ENCODE measurements at places on chromosomes 16 and 17.

DNA sequence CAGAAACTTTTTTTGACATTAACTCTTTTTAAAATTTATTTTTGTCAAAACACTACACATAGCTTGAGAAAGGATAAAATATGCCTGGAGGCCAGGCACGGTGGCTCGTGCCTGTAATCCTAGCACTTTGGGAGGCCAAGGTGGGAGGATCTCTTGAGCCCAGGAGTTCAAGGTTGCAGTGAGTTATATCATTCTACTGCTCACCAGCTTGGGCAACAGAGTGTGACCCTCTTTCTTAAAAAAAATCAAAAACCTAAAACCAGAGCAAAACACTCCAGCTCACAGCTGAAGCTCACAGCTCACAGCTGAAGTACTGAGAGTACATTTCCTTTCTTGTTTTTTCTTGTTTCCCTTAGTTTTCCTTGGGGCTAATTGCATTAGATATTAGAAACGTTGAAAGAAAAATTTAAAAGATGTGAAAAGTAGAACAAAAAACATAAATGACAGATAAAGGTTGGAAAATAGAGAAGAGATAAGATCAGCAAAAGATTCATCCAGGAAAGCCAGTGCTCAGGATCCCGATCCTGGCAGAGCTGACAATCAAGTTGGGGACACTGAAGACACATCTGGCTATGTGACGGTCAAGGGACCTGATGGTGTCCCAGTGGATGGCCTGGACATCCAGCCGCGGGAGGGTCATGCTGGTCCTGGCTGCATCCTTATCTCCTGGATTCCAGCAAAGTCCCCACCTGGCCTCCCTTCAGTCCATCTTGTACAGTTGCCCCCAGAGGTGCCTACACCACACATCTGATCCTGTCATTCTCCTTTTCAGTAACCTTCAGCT lies 9.8 kb downstream of the CHST6 start:
- no peaks in the 10 kb centered on the region for H3K36me3 ChIP-seq
- no peaks in the 10 kb centered on the region for H3K27me3 ChIP-seq
- H3K27ac ChIP-seq = peak overlapping the region; percentile 28
- no peak for DNase-seq
- H3K4me1 ChIP-seq = peaks cover 10% of the 10 kb centered on the region

DNA sequence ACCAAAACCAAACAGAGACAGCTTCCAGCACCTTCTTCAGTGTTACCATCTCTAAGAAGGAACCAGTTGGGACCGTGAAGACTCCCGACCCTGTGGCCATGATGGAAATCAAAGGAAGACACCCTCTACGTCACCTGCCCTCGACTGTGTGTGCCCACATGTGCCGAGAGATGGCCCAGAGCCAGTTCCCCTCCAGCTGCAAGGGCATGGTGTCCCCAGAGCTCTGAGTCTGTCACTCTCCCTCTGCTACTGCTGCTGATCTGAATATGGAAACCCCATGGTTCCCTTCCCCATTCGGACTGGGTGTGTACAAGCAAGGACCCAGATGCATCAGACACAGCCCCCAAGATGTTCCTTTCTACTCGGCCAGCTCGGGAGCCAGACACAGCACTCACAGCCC lies 76.4 kb downstream of the SOCS1 start:
- no peaks in the 10 kb centered on the region for H3K27me3 ChIP-seq
- no peak for DNase-seq
- H3K36me3 ChIP-seq = peaks cover 3% of the 10 kb centered on the region
- no peak overlapping the region for H3K27ac ChIP-seq
- peaks cover 23% of the 10 kb centered on the region for H3K4me1 ChIP-seq
- H3K4me3 ChIP-seq = no peak overlapping the region

GRCh38 chr16:85017151-85017550 lies 5.8 kb upstream of the ZDHHC7 start:
- no peak overlapping the region for H3K27ac ChIP-seq
- H3K4me1 ChIP-seq = no peaks in the 10 kb centered on the region
- no peaks in the 10 kb centered on the region for H3K36me3 ChIP-seq
- no peak overlapping the region for H3K4me3 ChIP-seq
- DNase-seq = no peak
- H3K27me3 ChIP-seq = no peaks in the 10 kb centered on the region

GRCh38 chr16:74795104-74795503 lies 20.5 kb upstream of the FA2H start:
- no peak overlapping the region for H3K27ac ChIP-seq
- no peak overlapping the region for H3K4me3 ChIP-seq
- H3K27me3 ChIP-seq = no peaks in the 10 kb centered on the region
- DNase-seq = no peak

DNA sequence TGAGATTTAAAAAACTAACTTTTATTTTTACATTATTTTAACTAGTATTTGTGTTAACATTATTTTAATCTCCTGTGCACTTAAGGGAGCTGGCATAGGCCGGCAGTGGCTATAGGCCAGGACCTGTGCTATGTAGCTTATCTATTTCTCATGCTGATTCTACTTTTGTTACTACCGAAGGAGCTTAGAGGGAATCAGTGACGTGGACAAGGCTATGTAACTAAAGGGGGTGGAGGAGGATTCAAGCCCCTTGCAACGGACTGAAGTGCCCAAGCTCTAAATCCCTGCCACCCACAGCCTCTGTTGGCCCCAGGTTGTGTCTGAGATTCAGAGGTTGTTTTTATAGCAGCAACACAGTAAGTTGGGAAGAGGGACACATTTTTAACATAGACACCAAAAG lies 356.4 kb downstream of the WWOX start:
- no peak for DNase-seq
- no peaks in the 10 kb centered on the region for H3K4me1 ChIP-seq
- H3K36me3 ChIP-seq = no peaks in the 10 kb centered on the region
- no peaks in the 10 kb centered on the region for H3K27me3 ChIP-seq
- no peak overlapping the region for H3K4me3 ChIP-seq
- H3K27ac ChIP-seq = no peak overlapping the region

DNA sequence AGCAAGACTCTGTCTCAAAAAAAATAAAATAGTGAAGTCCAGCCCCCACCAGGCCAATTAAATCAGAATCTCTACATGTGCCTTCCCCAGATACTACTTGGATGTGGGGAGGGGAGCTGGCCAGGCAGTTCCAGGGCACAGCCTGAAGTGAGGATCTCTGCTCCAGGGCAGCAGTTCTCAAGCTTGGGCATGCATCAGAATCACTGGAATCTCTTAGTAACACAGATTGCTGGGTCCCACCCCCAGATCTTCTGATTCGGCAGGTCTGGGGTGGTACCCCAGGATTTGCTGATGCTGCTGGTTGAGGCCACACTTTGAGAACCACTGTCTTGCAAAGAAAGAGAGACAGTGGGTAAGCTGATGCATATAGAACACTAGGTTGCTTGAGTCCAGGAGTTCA lies 8.3 kb upstream of the CDH5 start:
- peaks cover 53% of the 10 kb centered on the region for H3K4me1 ChIP-seq
- H3K27me3 ChIP-seq = no peaks in the 10 kb centered on the region
- no peak for DNase-seq
- H3K4me3 ChIP-seq = no peak overlapping the region
- no peak overlapping the region for H3K27ac ChIP-seq
